ENCODE measurements at places on chromosomes 4 and X. TPM values are rescaled to one million over a fixed set of nuclear protein-coding genes. Genes with fewer than 3 reads are reported as not detected.

DNA sequence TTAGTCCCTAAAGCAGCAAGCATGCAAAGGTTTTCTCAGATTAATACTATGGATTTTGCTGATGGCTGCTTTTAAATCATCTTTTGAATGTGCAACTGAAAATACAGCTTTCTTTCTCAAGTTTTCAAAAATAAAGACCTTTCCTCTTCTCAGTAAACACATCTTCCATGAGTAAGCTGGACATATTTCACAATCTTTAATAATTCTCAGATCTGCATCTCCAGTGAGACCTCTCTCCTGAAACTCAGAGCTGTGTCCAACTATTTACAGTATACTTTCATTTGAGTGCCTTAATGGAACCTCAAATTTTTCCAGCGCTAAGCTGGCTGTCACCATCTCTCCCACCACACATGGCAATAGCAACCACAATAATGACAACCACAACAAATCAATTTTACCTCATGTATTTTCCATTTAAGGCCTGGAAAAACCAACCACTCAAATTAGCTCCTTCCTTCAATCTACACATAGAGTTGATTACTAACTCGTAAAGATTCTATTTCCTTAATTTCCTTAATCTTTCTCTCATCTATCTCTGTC is 192.4 kb upstream of the RPL34 start:
- no peak for DNase-seq

- no peak for DNase-seq
Measured at GRCh38 chr4:181647396-181648147, 595.6 kb upstream of the TENM3 start.

GRCh38 chr4:144720491-144720890 is 74.5 kb downstream of the HHIP start:
- no peak for DNase-seq

DNA sequence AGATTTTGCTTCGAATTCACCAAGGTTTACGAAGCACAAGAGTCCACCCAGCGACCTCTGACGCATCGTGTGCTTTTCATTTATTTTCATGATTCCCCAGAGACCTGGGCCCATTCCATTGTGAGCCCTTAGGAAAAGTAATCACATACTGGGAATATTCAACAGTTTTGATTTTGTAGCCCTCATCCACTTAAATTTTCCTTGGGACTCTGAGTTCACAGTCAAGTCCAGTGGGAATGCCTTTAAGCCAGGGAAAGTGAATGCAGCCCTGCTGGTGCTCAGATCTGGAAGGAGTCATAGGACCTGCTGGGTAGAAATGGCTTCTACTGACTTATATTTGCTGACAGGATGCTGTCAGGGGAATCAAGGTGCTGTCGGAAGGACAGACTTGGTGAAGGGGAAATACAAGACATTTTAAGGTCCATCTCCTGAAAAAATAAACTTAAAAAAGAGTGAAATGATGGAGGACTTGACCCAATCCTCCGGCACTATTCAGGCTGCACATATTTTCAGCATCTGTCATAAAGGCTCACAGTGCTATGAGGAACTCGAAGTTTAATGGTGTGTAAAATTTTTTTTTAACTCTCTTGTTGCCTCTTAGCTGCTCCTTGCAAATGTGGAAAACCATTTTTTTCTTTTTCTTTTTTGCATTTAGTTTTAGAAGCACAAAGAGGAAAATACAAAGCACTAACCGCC is 204.9 kb downstream of the MID1 start:
- no peak for DNase-seq

- no peak for DNase-seq
Measured at GRCh38 chr4:134202166-134202956, 772 bp upstream of the PABPC4L start.

DNA sequence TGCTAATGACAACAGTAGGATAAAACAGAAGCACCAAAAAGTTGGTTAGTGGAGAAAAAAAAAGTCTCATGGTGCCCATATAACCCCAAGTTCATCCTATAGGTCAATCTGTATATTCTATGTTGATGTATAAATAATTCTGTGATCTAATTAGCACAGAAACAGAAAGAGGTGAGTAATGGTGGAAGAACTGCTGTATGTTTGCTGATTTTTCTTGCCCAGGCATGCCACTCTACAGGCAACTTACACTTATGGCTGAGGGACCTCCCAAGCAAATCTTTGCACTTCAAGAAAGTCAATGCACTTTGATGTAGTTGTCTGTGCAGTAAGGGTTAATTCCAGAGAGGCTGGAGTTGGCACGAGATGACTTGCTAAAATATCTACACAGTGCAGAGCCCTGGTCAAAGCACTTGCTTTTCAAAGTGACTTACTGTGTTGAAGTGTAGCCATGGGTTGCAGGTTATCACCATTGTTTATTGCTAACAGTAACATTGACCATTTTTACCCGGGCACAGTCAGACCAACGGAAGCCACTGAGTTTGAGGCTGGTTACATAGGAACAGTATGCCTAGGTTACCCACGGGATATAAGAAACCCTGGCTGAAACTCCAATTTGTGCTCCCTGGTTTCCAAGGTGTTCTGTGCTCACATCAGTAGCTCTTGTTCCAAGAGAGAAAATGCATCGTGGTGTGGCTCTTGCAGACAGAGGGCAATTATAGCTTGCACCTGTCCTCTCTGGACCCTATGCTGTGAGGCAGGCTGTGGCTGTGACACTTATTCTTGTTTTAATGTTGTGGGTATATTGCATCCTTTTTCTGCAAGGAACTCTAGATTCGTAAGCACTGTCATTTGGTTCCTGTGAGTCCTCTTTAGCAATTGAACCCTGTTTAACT is 141.3 kb upstream of the FTHL17 start:
- no peak for DNase-seq

DNA sequence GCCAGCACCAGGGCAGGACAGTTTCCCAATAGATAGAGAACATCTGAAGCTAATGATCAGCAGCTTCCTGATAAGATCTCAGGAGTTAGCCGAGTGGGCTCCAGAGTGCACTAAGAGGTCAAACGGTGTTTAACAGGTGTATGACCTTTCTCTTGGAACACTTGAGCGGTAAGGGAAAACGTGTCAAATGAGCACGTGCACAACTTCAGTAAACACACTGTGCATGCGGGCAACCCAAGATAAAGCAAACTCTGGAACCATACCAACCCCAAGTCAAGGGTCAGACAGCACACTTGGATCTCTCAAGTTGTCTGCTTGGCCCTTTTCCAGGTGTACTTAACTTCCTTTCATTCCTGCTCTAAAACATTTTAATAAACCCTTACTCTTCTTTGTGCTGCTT is 1941.5 kb upstream of the PCDH10 start:
- DNase-seq: no peak

DNA sequence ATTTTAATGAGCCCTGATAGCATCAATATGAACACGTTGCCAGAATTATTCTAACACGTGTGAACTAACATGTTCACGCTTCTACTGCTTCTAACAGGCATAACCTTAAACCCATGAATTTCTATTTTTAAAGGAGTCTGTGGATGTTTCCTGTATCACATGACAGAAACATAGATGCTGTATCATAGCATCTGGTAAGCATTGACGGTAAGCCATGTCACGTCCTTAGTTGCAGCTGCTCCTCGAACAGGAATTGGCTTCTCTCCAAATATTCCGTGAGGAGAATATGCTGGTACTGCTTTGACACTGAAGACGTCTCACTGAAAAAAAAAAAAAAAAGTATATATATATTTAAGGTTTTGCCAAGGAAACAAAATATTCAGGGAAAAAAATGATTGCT is 105.1 kb upstream of the MXRA5 start:
- DNase-seq: no peak

DNA sequence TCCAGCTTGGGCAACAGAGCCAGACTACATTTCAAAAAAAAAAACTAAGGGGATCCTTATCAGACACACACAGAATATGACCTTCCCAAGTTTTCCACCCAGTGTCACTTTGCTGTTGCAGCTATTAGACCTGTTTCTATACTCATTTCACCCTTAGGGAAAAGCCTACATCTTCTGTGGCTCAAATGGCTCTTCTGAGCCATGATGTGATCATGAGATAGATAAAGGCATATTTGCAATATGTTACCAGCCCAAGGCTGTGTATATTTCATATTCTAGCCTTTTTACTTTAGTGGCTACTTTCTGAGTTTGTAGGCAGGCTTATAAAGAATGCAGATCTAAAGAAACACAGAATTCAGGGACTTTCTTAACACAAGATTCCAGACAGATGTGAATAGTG is 19.3 kb downstream of the RS1 start:
- no peak for DNase-seq

DNA sequence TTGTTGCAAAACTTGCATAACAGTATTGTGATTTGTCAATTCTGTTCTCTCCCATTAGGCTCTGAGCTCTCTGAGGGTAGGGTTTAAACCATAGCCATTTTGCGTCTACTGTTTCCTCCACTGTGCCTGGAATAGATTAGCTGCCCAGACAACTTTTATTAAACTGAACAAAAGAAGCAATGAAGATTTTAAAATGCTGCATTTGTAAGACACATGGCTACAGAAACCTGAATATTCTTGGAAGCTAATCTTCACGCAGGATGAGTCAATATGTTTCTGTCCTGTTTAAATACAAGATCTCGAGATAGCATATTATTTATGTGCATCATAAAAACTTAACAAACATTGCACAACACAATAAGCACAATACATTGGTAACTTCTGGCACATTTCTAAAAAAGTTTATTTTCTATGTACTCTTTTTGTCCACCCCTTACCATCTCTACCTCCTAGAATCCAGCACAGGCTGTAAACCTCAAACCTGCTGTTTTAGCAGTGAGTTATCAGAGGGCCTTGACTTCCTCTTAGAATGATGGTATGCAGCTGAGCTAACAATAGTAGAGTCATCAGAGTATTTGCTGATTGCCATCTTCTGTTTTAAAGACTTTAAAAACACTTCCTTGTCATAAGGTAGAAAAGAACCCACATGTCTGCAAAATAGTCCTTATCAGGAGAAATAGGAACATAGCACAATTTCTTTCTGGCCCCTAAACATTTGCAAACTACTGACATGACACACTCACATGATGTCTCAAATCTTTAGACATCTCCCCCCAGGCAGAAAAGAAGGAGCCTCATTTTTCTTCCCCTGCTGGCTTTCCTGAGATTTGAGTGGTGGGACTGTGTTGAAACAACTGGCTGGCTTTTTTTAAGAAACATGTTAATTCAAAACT is 10.6 kb upstream of the CCNG2 start:
- DNase-seq: no peak

DNA sequence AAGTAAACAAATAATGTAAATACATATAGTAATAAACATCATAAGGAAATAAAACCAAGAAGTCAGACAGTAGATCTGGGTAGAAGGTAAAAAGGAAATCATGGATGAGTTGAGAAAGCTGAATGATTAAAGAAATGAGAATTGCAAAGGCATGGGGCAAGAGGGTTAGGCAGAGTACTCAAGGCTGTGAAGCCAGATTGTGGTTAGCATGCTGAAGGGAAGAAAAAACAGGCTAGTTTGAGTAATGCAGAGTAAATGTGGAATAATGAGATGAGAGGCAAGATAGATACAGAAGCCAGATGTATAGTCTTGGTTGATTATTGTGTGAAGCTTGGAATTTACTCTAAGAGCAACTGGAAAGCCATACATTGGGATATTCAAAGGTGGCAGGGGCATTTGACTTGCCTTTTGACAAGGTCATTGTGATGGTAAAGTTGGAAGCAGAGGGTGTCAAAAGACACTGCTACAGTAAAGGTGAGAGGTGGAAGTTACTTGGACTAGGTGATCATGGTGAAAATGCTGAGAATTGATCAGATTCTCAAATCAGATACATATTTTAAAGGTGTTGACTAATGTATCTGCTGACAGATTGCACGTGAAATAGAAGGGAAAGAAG is 307.0 kb downstream of the FSTL5 start:
- no peak for DNase-seq

DNA sequence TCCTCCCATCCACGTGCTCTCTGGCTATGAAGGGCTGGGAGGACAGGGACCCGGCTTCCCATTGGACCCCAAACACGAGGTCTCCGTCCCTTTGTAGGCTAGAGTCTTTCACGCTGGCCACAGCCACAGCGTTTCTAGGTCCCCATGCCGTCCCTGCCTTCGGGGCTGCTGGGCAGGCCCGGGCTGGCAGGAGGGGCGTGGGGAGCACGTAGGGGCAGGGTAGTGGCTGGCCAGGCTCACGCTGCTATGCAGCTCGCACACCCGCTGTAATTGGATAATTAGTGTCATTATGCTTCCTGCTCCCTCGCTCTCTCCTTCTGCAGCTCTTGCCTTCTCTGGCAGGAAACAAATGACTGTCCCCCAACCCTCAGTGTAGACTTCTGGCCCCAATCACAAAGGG is 9.8 kb downstream of the ATP2B3 start:
- no peak for DNase-seq

CDKL2 gene
- 0.60 TPM for total RNA-seq

COL4A6 gene
- total RNA-seq: not detected

SYP gene
- 2.6 TPM for total RNA-seq

Measured in activated CD8-positive, alpha-beta T cell treated with anti-CD3 and anti-CD28 coated beads, Interleukin-2, amount 10 ng/mL, durations not matched to agents 7 days and 5 days (primary cell).